Coronary artery (tissue), 2 donors: ENCODE measurements at places on chromosomes 5 and 9.
A peak's percentile ranks its signal among the peaks of the same experiment; 100 is the strongest.

DNA sequence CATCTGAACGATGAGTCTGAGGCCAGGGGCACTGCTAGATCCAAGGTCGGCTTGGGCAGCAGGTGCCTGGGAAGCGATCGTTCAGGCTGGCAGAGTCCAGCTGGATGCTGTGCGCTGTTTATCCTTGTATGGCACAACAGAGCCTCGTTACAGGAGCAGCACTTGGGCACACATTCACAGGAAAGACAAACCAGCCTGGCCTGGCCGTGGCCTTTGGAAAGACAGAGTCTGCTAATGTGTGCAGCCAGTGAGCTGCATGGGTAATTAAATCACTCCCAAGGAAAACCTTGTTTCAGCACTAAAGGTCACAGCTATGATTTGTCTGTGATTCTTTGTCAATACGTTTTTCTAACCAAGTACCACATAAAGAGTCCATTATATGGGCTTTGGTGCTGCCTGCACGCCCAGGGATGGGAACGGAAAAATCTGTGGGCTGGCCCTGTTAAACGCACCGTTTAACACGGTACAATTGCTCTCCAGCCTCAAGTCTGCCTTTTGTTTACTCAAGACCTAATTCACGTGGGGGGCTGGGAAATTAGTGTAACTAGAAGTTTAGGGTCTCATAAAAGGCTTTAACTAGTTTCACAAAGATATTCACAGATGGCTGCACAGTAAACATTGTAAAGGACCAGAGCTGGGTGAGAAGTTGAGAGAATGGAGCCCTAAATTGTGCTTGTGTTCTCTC is 509.3 kb downstream of the KDM4C start:
- DNase-seq = no peak

- DNase-seq = no peak
Measured at GRCh38 chr9:113337714-113338113, 2.4 kb downstream of the WDR31 start.

- no peak for DNase-seq
Measured at GRCh38 chr9:78132701-78133058, 101.1 kb upstream of the GNAQ start.

GRCh38 chr5:169151051-169151805 is 149.7 kb downstream of the SLIT3 start:
- DNase-seq = peak; percentile 68

GRCh38 chr9:77305622-77306400 is 128.5 kb downstream of the VPS13A start:
- DNase-seq = no peak
